Kidney (tissue), 22 donors: ENCODE measurements at places on chromosomes 5 and 9. TPM values are rescaled to one million over a fixed set of nuclear protein-coding genes. Genes with fewer than 3 reads are reported as not detected.

- no peak overlapping the region for H3K27ac ChIP-seq
- no peaks in the 10 kb centered on the region for H3K36me3 ChIP-seq
- no peaks in the 10 kb centered on the region for H3K4me1 ChIP-seq
- no peaks in the 10 kb centered on the region for H3K27me3 ChIP-seq
- H3K4me3 ChIP-seq = no peak overlapping the region
Measured at GRCh38 chr5:14932902-14933469, 61.4 kb upstream of the ANKH start.

- DNase-seq = no peak
- H3K4me1 ChIP-seq = peaks cover 12% of the 10 kb centered on the region
- no peaks in the 10 kb centered on the region for H3K27me3 ChIP-seq
- H3K4me3 ChIP-seq = no peak overlapping the region
- no peak overlapping the region for H3K27ac ChIP-seq
Measured at GRCh38 chr9:98080326-98080725, 23.8 kb downstream of the NANS start.

The NEUROG1 gene
- not detected for total RNA-seq

GRCh38 chr9:105138306-105138801 lies 106.1 kb upstream of the SLC44A1 start:
- peaks cover 3% of the 10 kb centered on the region for H3K4me1 ChIP-seq
- no peaks in the 10 kb centered on the region for H3K27me3 ChIP-seq
